Activated T-cell treated with anti-CD3 and anti-CD28 coated beads, Interleukin-2, amount 50 U/mL, for 72 hours (primary cell): ENCODE measurements at places on chromosomes 7 and 10.

DNA sequence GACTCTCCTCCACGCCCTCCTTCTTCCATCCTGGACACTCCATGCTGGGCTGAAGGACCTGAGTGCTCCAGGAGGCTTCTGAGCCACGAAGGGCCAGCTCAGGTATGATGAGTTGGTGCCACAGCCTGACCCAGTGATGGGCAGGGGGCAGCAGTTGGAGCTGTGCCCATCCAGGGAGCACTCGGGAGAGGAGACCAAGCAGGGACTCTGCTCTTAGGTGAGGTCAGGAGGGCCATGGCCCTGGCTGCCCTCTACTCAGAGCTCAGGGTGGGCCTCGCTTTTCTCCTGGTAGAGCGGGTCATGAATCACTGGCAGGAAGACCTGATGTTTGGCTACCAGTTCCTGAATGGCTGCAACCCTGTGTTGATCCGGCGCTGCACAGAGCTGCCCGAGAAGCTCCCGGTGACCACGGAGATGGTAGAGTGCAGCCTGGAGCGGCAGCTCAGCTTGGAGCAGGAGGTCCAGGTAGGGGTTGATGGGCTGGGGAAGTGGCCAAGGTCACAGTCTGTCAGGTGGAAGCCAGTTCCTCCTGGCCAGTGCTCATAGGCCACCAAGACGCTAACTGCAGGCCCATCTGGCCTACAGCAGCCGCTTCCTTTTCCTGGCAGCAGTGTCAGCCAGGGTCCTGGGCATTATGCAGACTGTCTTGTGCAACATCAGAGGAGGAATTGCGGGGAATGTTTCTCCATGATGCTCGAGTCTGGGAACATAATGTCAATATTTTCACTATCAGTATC is 50.8 kb downstream of the ALOX5 start:
- DNase-seq = no peak

- no peak for DNase-seq
These were observed 527.7 kb downstream of the GALNT17 start for GRCh38 chr7:71659622-71660021.

DNA sequence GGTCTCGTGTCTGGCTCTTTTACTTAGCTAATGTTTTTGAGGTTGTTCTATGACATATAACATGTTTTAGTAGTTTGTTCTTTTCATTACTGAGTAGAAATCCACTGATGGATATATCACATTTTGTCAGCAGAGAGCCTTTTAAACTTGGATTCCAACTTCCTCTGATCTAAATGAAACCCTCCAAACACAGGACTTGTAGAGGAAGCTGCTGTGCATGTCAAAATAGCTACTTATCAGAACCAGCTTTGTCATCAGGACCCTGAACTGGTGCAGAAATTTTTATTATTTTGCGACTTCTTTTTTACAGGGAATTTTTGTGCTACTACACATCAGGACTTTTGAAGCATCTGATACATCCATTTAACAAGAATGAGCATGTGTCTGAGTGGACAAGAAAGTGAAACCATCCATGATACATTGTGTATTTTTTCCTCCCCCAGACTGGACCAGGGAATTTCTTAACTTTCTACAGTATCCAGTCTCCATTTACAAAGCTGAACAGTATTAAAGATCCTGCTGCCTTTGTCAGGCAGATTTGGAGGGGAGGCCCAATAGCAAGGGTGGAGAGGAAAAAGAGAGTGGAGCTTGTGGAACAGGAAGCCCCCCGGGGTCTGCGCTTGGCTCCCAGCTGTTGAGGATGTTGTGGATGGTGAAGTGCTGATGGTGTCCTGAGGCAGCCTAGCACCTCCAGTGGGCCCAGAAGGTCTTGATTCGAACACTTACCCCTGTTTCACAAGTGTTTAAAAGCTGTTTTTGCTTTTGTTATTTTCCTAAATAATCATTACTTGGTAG is 29.3 kb upstream of the MTPAP start:
- DNase-seq = no peak

GRCh38 chr7:105131033-105131656 is 117.1 kb downstream of the KMT2E start:
- DNase-seq = peak; percentile 32

DNA sequence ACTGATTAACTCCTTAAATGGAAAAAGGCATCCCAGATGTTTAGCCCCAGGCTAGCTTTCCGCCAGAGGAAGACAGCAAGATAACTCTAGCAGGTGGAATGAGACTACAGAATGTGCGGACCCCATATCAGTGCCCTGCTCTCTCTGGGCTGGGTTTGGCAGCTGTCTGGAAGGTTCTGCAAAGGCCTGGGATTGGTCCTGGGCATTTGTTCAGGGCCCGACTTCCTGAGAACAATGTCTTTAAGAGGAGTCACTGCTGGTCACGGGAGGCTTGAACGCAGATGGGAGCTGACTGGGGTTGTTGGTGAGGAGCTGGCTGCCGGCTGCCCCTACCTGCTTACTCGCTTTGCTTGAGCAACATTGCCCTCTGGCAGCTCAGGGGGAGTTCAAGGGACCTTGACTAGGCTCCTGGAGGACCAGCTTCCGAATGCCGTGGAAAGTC is 130.6 kb upstream of the BTBD16 start:
- DNase-seq = no peak

- no peak for DNase-seq
These were observed 72.8 kb downstream of the TBXAS1 start for GRCh38 chr7:139901901-139902300.

GRCh38 chr7:132691201-132691600 is 114.9 kb upstream of the PLXNA4 start:
- DNase-seq = no peak

- DNase-seq = no peak
These were observed 159.8 kb downstream of the PIP4K2A start for GRCh38 chr10:22554461-22555182.

DNA sequence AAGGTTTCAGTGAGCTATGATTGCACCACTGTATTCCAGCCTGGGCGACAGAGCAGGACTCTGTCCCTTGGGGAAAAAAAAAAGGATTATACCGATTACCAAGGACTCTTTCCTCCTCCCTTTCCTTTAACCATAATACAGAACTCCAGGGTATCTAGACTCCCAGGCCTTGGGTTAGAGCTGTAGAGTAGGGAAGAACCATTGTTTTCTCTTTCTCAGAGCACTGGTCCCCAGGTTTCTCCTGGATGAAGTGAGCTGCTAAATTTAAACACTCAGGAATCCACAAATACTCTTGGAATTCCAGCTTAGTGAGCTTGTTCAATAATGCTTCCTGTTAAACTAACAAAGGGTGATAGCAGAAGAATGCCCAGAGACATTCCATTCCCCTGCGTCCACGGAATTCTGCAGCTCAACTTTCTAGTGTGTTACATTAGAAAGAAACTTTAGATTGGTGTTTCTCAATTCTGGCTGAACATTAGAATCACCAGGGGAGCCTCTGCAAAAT is 14.6 kb upstream of the RPEL1 start:
- no peak for DNase-seq

DNA sequence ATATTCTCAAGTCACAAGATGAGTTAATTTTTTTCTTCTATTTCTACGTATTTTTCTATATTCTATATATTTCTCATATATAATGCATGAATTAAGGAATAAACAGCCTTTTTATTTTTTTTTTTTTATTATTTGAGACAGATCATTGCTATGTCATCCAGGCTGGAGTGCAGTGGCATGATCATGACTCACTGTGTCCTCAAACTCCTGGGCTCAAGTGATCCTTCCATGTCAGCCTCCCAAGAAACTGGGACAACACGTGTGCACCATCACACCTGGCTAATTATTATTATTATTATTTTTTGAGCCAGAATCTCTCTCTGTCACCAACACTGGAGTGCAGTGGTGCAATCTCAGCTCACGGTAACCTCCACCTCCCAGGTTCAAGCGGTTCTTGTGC is 1.5 kb downstream of the CLDN12 start:
- DNase-seq = no peak

DNA sequence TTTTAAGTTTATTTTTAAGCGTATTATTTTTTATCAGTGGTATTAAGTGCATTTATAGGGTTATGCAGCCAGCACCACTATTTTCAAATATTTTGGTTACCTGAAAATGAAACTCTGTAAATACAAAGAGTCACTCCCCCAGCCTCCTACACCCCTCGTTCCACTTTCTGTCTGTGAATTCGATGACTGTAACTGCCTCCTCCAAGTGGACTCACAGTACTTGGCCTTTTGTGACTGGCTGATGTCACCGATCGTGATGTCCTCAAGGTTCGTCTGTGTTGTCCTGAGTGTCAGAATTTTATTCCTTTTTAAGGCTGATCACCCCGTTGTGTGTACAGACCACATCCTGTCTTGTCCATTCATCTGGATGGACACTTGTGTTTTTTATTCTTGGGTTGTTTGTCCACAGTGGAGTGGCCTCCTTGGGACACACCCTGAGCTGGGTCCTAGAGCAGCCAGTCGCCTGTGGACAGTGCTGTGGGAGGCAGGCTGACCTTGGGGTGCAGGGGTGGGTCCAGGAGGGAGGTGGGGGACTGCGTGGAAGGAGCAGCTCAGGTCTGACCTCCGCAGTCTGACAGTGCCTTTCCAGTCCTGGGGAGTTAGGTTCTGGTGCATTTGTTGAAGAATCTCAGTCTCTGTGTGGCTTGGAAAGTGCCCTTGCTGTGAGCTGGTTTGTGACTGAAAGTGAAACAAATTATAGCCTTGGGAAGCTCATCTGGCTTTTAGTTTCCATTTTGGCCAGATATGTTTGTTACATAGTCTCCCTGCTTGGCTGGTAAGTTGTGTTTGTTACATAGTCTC is 6.9 kb downstream of the MTG1 start:
- no peak for DNase-seq

GRCh38 chr7:122438492-122438891 is 133.9 kb upstream of the FEZF1 start:
- DNase-seq = no peak

GRCh38 chr7:70573071-70573661 is 558.8 kb upstream of the GALNT17 start:
- no peak for DNase-seq

DNA sequence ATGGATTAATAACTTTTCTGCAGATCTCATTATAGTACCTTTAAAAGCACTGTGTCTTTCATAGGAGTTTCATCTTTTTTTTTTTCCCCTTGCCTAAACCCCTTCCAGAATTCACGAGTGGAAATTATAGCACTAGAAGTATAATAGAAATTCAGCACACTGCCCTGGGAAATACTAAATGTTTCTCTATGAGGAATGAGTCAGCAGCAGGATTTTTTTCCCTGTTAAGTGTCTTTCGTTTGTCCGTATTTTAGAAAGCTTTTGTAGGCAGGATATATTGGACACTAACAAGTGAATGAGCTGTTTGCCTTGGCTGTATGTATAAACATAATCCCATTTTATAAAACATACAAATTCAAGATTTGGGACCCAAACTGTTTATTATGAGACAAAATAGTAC is 105.8 kb downstream of the EXOC4 start:
- no peak for DNase-seq

- DNase-seq = no peak
These were observed 25.8 kb downstream of the ESYT2 start for GRCh38 chr7:158803367-158803969.

DNA sequence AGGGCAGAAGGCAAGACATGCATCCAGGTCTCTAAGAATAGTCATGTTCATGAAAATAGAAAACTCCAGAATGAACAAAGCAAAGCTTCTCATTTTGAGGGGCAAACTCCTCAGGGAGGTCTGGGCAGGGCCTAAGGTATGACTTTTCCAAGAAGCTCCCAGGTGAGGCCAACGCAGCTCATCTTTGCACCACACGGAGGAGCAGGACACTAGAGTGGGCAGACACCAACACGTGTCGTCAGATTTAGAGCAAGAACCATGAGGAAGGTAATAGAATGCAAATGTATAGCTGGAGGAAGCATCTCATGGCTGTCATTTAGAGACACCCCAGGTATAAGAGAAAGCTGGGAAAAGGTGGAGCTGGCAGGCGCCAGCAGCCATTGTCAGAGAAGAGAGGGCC is 95.7 kb downstream of the WDFY4 start:
- no peak for DNase-seq

DNA sequence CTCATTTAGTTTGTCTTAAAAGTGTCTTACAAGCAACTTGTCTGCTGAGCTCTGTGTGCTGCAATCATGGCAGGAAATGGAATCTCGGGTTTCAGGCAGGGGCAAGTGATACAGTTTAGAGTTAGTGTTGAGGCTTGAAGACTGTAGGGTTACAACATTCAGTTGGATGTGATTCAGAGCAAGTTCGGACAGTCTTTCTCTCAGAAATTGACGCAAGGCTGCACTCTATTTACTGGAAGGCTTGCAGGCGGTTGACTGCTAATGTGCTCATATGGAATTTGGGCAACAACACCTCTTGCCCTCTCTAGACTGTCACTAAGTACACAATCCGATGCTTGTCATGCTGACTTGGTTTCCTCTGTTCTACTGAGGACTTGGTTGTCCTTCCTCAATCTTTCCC is 161.7 kb upstream of the BMPER start:
- DNase-seq = no peak

DNA sequence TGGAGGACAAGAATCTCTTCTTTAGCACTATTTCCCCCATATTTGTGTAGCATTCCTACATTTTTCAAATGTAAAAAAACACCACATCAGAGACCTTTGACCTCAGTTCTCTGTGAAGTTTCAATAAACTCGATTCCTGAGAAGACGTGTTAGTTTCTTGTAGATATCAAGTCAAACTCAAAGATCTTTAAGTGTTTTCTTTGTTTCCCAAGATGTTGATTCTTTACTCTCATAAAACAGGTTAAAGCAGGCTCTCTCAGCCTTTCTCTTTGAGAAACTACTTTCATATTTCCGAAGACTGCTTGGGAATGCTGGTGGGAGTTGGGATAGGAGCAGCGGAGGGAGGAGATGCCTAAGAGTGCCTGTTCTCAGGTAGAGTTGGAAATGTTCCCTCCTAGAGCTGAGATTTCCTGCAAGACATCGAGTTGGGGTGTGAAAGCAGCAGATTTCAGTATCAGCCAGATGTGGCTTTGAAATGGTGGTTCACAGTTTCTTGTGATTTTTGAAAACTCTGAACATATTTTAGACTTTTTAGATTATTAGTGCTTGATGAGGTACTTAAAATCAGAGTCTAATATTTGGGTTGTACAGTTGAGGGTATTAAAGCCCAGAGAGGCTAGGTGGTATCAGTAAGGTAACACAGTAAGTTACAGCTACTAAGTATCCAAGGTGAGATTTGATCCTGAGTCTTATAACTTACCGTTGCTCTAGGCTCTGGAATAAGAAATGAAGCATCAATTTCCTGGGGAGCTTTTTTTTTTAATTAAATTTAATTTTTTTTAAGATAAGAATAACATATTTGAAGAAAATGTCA is 13.9 kb downstream of the ADK start:
- DNase-seq = no peak

- DNase-seq = no peak
These were observed 40.3 kb upstream of the TRIM8 start for GRCh38 chr10:102603946-102604345.
